ENCODE measurements at places on chromosomes 2 and 18.
A peak's percentile ranks its signal among the peaks of the same experiment; 100 is the strongest.

DNA sequence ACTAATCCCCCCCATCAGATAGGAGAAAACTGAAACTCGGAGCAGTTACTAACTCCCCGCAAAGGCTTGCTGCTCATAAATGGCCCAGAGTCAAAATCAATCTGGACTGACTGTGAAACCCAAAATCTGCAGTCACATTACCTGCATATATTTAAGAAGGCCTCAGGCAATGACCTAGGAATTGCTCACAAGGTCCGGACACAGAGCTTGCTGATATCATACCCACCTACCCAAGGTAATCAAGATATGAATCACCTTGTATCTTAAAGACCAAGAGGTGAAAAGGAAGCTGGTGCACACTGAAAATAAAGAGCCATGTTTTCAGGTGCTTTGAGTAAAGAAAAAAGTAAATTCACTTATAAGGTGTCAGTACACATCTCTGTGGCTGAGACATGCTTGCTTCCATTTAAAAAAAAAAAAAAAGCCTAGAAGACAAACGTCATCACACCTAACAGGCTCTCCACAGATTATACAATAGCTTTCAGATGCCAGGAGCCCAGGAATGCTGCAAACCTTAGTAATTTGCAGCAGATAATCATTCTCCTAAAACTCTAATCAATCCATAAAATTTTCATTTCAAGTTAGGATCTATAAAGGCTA is 195.4 kb downstream of the ZEB2 start:
- no peak for DNase-seq

DNA sequence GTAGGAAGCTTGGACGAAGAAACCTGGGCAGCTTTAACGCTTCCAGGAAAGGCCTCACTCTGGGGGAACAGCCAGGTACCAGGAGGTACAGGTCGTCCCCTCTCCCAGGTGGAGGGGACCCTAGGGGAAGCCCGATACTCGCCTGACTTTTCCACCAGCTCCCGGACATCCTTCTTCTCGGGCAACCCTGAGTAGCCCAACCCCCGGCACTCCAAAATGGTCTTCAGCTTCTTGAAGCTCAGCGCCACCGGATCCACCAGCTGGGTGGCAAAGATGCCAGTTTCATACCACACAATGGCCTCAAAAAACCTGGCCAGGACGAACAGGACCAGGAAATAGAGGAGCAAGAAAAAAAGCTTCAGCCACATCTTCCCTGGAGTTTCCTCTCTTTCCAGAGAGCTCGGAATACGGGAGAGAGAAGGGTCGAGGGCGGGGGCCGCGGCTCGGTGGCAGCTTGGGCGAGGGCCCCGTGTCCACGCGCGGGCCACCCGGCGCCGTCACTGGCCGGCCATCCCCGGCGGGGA is 1.1 kb downstream of the RNF103 start:
- peak; percentile 27 for DNase-seq

DNA sequence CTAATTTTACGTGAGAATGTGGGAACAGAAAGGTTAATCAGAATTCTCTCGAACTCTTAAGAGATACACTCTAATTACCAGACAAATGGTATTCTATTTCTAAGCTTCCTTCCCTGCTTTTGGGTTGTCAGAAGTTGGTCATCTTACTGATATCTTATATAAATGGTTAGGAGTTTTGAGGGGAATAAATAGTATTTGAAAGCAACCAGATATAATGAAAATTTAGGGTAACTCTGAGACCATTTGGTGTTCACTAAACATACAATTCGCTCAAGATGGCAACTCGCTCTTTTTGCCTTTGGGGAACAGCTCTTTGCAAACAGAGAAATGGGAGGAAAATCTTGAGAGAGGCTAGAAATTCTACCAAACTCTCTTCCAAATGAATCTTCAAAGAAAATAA is 250.9 kb downstream of the TCF4 start:
- no peak for DNase-seq

DNA sequence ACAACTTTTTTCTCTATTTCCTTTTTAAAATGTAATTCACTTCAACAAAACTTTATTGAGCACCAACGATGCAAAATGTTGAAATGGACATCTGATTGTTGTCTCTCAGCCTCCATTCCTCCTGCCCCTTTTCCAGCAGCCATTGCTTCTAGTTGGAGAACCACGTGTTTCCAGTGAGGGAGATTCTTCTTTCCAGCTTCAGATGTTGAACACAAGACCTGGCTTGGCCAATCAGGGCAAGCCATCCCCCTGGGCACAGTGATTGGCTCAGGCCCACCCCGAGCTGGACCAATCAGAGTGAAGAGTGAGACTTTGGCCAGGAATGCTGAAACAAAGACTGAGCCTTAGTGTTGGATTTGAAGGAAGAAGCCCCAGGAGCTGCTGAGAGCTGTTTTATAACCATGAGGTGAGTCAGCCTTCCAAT is 59.0 kb downstream of the E2F6 start:
- DNase-seq: no peak

DNA sequence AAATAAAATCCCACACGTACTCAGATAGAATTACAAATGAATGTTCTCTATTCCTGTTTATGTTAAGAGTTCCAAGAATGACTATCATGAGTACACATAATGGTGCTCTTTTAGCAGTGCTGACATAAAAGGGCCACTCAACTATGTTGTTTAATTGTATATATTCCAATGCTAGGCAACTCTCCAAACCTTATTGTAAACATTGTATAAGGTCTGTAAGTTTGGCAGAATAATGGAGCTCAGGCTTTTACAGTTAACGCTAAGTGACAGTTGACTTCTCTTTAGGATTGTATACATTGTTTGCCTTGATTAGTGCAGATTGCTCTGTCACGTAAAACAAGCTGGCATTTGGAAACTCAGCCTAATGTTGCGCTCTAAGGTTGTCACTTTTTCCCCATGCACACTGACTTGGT is 20.8 kb downstream of the RBMS1 start:
- DNase-seq: no peak

DNA sequence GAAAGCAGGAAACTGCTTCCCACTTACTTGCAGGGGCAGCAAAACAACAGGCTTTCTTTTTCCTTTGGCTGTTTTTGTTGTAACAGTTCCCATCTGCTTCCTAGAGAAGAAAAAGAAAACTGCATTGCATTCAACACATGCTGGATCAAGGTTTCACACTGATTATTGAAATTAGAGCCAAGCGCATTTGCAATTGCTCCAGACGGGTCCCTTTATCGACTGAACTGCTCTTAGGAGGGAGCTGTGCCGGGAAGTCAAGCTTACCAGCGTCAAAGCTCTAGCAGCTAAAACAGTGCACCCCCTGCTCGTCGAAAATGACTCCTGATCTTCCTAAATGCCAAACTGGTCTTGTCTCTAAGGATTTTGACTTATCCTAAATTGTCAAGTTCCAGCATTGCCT is 164.0 kb upstream of the SESTD1 start:
- no peak for DNase-seq

DNA sequence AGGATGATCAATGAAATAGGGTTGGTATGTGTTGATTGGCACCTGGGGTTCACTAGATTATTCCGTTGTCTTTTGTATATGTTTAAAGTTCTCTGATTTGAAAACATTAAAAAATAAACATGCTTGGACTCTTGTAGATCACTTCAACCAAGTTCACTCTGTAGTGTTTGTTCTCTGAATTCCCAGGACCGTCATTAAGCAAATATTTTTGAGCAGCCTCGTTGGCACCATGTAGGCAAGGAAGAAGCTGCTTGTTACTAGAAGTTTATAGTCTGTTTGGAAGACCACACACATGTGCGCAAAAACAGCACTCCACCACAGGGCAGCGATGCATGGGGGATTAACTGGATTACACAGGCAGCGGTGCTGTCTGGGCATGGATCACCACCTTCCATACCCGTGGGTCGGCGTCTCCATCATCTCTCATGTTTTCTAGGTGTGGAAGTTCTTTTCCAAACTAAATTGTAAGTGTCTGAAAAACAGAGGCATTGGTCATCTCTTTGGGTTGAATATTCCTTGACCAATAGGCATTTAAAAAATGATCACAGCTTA is 212.2 kb downstream of the FHOD3 start:
- DNase-seq: no peak

DNA sequence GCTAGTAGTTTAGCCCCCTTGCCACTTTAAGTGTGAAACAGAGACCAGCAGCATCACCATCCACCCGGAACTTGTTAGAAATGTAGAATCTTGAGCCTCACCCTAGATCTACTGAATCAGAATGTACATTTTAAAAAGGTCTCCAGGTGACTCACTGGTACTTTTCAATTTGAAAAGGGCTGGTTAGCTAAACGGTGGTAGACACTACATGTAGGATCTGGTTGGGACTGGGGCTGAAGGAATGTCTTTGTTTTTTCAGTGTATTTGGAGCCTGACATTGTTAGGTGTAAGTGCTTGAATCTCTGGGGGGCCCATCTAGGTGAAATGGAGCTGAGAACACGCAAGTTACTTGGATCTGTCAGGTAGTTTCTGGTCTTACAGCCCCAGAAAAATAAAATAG is 44.0 kb upstream of the XPO1 start:
- DNase-seq: no peak

GRCh38 chr2:118388771-118389170 is 300.5 kb downstream of the INSIG2 start:
- no peak for DNase-seq

DNA sequence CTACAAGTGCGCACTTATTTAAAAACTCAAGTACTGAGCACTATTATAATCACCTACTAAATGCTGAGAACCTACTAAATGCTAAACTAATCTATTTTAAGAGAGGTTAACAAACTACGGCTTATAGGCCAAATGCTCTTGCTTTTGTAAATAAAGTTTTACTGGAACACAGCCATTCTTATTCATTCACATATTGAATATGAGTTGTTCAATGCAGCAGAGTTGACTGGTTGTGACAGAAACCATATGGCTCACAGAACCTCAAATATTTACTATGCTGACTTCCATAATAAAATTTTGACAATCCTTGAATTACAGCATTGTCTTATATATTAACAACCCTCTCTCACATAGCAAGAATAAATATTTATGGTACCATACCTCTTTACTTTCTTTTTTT is 103.2 kb downstream of the ZNF521 start:
- DNase-seq: no peak

DNA sequence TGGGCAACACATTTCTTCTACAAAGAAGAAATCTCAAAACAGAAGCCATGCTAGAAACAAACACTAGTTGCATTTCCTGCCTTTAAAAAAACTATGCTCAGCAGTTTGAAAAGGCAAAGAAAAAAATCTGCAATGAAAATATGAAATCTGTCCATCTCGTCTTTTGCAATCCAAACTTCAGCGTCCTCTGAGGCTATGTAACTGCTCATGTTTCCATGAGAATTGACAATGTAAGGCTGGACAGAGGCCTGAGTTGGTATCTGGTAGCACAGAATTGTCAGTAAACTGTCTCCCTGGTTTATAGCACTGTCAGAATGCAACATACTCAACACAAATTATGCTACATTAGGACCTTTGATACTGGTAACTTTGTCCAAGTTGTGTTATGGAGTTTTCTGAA is 429.9 kb downstream of the ARHGAP15 start:
- DNase-seq: no peak

DNA sequence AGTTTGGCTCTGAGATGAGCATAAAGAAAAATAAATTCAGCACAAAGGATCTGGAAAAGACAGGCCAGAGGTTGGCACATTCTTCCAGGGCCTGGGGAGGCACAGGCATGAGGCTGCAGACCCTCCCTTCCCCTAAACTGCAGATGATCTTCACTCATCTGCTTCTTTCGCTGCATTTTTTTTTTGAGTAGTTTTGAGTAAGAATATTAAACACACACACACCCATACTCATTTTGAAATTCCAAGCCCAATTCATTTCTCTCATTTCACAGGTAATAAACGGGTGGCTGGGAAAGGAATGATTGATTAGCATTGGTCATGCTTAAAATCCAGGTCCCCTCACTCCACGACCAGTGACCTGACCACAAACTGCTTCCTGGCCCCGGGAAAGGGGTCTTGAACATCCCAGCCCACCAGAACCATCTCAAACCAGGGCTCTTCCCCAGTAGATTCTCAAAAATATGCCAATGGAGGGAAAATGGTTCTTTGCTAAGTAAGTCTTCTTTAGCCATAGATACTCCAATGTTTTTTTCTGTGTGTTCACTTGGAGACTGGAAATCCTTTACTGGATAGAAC is 219.6 kb downstream of the ANAPC1 start:
- DNase-seq: no peak

- no peak for DNase-seq
These were observed 95.4 kb downstream of the BOD1L2 start for GRCh38 chr18:57242285-57242684.

DNA sequence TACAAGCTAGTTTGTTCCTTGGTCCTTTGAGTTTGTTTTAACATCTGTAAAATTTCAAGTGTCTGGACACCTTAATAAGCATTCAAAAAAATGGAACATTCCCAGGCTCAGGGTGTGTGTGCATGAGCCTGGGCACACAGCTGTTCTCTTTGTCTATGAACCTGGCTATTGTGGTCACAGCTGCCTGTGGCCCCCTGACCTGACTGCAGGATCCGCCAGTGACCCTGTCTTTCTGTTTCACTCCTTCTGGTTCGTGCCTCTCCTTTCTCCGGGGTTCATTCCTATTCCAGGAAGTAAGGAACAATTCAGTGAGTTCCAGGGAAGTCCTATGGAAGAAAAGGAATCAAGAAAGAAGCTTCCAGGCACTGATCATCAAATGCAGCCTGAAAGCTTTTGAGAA is 35.6 kb downstream of the VWA3B start:
- no peak for DNase-seq

DNA sequence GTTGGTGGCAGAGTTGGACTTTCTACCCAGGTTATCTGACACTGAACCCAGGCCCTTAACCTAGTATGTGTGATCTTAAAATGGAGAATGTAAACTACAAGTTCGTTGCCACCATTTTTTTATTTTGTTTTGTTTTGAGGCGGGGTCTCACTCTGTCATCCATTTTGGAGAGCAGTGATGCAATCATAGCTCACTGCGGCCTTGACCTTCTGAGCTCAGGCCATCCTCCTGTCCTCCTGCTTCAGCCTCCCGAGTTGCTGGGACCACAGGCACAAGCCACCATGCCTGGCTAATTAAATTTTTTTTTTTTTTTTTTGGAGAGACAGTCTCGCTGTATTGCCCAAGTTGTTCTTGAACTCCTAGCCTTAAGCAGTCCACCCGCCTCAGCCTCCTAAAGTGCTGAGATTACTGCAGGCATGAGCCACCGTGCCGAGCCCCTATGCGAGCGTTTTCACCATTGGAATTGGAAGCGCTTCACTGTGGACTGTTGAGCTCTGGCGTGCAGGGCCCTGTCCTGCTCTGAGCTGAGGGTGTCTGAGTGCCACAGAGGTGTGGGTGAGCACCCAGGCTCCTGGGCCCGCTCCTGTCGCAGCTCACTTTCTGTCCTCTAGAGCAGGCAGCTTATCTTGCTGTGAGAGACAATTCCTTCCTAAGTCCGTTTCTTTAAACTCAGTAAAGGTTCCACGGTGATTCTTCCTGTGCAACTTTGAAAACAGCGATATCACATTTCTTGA is 186.9 kb downstream of the LDLRAD4 start:
- no peak for DNase-seq

DNA sequence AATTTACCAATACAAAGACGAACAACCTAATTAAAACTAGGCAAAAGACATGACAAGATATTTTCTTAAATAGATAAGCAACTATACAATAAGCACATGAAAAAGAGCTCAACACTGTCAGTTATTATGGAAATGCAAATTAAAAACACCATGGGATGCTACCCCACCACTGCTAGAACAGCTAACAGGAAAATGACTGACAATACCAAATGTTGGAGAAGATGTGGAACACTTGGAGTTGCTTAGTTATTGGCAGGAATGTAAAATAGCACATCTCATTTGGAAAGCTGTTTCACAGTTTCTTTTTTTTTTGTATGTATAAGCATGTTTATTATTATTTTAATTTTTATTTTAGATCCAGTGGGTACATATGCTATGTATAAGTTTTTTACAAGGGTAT is 84.4 kb downstream of the CYRIA start:
- no peak for DNase-seq

Measured in glutamatergic neuron (in vitro differentiated cells).